ENCODE measurements at places on chromosomes 4 and X. TPM values are rescaled to one million over a fixed set of nuclear protein-coding genes. Genes with fewer than 3 reads are reported as not detected.

The CASP6 gene
- polyA plus RNA-seq = 14.9 TPM

DNA sequence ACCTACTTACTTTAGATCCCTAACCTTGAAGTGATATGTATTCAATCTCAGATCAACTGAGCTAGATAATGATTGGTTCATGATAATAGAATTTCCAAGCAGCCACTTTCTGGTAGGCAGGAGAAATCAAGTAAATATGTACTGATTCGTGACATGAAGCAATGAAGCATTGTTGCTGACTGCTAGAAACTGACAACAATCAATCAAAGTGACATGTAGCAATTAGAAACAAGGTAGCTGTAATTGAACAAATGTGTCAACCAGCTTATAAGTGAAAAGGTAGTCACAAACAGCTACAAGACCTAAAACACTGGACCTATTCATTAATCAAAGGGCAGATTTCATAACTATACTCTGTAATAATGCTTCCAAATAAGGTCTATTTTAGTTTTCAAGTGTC lies 62.4 kb downstream of the PABPC4L start:
- no peaks in the 10 kb centered on the region for H3K4me1 ChIP-seq
- H3K27me3 ChIP-seq = no peaks in the 10 kb centered on the region
- H3K4me3 ChIP-seq = no peak overlapping the region
- no peak overlapping the region for H3K27ac ChIP-seq

DNA sequence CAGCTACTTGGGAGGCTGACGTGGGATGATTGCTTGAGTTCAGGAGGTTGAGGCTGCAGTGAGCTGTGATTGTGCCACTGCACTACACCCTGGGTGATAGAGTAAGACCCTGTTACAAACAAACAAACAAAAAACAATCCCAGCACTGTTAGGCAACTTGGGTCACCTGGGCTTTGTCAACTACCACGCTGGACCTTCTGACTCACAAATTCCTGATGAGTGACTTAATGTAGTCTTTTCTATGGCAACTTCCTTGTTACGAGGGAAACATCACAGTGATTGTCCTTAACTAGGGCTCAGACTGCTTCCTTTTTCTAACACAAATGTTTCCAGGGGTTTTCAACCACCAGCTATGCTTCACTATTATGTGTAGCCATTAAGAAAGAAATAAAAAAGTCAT lies 128.8 kb upstream of the GPC4 start:
- H3K27me3 ChIP-seq = no peaks in the 10 kb centered on the region
- no peak overlapping the region for H3K4me3 ChIP-seq
- no peak overlapping the region for H3K27ac ChIP-seq
- no peak for DNase-seq
- H3K4me1 ChIP-seq = no peaks in the 10 kb centered on the region
- H3K36me3 ChIP-seq = no peaks in the 10 kb centered on the region

GRCh38 chrX:6759655-6760375 lies 224.9 kb upstream of the VCX3A start:
- no peaks in the 10 kb centered on the region for H3K27me3 ChIP-seq
- DNase-seq = no peak
- H3K27ac ChIP-seq = no peak overlapping the region
- no peaks in the 10 kb centered on the region for H3K36me3 ChIP-seq
- no peak overlapping the region for H3K4me3 ChIP-seq
- H3K4me1 ChIP-seq = no peaks in the 10 kb centered on the region

The PAGE5 gene
- 0.65 TPM for polyA plus RNA-seq

GRCh38 chr4:48449151-48449550 lies 34.0 kb upstream of the SLC10A4 start:
- no peaks in the 10 kb centered on the region for H3K4me1 ChIP-seq
- no peak overlapping the region for H3K27ac ChIP-seq
- no peaks in the 10 kb centered on the region for H3K27me3 ChIP-seq
- H3K36me3 ChIP-seq = no peaks in the 10 kb centered on the region
- no peak for DNase-seq

- DNase-seq = no peak
- H3K27me3 ChIP-seq = no peaks in the 10 kb centered on the region
- H3K27ac ChIP-seq = no peak overlapping the region
- H3K4me3 ChIP-seq = no peak overlapping the region
- no peaks in the 10 kb centered on the region for H3K36me3 ChIP-seq
Measured at GRCh38 chr4:148211533-148211932, 230.7 kb downstream of the NR3C2 start.
